ENCODE measurements at places on chromosomes 3 and 15.

DNA sequence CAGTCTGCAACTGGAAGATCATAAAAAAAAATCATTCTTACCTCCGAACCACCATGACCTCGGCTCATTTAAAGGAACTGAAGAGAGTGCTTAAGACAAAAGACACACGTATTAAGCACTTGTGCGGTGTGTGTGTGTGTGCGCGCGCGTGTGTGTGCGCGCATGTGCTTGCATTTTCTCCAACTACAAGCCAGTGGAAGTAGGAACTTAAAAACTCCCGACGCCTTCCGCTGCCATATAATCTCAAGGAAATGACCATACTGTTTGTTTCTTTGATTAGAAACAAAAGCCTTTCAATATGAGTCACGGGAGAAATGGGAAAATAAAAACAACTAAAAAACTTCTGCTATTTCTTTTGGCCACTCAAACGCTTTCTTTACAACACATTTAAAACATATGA, 32.4 kb downstream of the FRMD4B start:
- DNase-seq = no peak

GRCh38 chr3:160622263-160623045, 54.5 kb upstream of the ARL14 start:
- no peak for DNase-seq

DNA sequence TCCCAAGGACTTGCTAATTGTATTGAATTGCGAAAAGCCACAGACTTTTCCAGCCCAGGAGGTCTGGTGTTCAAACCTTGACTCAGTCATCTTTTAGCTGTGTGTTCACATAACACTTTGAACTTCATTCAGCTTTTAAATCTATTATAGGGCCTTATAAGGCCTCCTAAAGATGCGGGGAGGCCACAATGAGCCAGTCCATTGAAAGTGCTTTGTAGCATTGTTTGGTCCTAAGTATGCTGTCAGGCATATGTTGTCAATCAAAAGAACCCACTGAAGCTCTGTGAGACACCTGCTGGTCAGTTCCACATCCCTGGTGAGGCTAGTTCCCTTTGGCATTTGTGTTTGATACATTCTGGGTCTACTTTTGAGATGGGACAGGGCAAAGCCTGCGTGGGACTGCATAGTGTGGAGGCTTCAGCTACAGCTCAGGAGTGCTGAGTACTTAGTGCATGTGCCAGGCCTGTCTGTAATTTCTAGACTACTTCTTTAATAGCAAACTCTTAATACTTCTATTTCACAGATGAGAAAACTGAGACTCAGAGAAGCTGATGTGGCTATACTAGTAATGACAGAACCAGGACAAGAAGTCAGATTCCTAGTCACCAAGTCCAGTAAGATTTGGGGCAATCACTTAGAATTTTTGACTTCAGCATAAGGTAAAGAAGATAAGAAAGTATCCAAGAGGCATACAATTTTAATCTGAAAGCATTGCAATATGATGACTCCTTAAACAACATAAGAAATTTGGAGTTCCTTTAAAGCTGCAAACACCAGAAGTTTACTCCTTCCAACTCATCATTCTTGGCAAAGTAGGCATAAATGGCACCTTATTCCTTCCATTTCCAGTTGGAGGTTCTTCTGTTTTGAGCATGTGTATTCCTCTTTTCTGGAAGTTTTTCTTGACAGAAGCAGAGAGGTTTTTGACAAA, 213.0 kb downstream of the PDCD6IP start:
- no peak for DNase-seq

GRCh38 chr3:194959217-194959616, 273.5 kb downstream of the FAM43A start:
- no peak for DNase-seq

- no peak for DNase-seq
These were observed 57.1 kb upstream of the TLE3 start for GRCh38 chr15:70154718-70155347.

DNA sequence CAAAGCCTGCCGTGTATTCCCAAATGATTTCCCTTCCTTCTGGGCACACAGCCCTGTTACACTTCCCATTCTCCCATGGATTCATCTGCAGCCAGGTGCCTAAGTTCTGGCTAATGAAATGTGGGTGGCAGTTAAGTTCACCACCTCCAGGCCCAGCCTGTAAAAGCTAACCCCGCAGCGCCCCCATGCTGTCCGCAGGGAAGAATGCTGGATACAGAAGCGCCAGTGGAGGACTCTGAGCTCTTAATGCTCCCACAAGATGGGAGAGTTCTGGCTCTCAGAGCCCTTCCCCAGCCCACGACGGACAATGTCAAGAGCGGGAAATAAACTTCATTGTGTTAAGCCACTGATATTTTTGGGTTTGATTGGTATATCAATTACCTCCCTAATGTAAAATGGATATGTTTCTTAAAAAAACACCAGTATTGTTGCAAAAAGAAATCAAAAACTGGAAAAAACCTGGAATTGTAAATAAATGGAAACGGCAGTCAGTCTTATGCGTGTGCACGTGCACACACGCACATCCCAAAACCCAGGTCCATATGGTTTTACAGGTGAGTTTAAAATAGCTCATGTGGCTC, 37.7 kb upstream of the FGD5 start:
- DNase-seq = peak; percentile 67

DNA sequence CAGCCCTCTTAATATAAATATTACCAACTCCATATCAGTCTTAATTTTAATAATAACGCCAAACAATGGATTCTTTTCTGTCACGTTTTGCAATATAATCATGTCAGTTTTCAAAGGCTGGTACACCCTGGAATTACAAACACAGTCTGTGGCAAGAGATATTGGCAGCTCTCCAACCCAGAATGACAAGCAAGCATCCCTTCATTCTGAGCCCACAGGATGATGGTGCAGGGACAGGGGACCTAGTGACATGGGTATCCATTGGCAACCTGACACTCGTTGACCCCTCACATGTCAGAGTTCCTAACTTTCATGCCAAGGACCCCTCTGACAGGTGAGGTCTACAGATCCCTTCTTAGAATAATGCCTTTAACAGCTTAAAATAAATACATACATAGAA, 154.5 kb upstream of the TSC22D2 start:
- DNase-seq = peak; percentile 88
